ENCODE measurements at places on chromosomes 6 and 20. TPM values are rescaled to one million over a fixed set of nuclear protein-coding genes. Genes with fewer than 3 reads are reported as not detected.

Gene NFATC2
- total RNA-seq, result 7.0 TPM

DNA sequence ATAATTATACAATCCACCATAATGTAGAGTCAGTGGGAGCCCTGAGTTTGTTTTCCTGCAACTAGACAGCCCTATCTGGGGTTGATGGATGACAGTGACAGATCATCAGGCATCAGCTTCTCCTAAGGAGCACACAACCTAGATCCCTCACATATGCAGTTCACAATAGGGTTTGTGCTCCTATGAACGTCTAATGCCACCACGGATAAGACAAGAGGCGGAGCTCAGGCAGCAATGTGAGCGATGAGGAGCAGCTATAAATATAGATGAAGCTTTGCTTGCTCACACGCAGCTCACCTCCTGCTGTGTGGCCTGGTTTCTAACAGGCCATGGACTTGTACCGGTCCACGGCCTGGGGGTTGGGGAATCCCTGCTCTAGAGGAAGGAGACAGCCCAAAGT, 25.9 kb downstream of the EDEM2 start:
- no peak for DNase-seq

Gene FAM83C
- total RNA-seq, result not detected

Gene TRIM31
- total RNA-seq, result 12.3 TPM

Gene MCM3
- 50.0 TPM for total RNA-seq

DNA sequence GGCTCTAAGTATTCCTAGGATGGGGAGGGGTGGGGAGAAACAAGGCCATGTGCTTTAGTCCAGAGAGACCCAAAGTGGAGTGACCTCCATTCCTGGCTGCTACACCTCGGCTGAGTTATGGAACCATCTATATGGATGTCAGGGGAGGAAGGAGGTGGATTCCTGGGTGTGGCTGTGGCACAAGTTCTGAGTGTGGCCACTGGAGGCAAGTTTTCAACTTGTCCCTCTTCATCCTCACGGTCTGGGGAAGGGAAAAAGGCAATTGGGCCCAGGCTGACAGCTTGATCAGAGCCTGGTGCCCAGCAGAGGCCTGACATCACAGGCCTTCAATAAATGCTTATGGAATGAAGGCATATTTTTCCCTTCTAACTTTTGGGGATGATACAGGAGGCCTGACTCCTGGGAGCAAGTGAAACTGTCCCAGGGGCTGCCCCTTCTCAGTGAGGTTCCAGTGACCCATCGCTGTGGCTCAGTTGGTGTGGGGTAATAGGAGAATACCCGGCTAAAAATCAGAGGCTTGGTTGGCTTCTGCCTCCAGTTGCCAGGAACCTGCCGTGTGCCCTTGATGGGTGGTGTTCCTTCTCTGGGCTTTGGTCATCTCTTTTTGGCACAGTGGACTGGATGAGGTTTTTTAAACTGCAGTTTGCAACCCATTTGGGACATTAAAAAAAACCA, 1.8 kb upstream of the ITPR3 start:
- no peak for DNase-seq

Gene FAXC
- 2.2 TPM for total RNA-seq

DNA sequence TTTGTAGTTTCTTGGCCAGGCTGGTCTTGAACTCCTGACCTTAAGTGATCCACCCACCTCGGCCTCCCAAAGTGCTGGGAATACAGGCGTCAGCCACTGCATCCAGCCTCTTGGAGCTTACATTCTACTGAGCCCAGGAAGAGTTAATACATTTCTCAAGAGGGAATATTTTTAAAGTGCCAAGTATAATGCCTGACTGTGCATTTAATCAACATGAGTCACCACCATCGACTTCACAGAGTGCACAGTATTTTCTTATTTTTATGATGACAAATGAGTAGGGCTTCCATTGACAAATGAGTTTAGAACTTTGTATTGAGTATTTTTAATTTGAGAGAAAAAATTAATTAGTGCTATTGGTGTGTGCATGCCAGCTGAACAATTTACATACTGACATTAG, 72.2 kb downstream of the SASH1 start:
- DNase-seq, result no peak

GRCh38 chr6:144063246-144063743, 32.1 kb downstream of the SF3B5 start:
- DNase-seq, result no peak

- DNase-seq, result peak; percentile 24
Observed at GRCh38 chr6:126919947-126920346, 198.5 kb upstream of the RSPO3 start.
